ENCODE measurements at places on chromosomes 11 and 22.
A peak's percentile ranks its signal among the peaks of the same experiment; 100 is the strongest.

DNA sequence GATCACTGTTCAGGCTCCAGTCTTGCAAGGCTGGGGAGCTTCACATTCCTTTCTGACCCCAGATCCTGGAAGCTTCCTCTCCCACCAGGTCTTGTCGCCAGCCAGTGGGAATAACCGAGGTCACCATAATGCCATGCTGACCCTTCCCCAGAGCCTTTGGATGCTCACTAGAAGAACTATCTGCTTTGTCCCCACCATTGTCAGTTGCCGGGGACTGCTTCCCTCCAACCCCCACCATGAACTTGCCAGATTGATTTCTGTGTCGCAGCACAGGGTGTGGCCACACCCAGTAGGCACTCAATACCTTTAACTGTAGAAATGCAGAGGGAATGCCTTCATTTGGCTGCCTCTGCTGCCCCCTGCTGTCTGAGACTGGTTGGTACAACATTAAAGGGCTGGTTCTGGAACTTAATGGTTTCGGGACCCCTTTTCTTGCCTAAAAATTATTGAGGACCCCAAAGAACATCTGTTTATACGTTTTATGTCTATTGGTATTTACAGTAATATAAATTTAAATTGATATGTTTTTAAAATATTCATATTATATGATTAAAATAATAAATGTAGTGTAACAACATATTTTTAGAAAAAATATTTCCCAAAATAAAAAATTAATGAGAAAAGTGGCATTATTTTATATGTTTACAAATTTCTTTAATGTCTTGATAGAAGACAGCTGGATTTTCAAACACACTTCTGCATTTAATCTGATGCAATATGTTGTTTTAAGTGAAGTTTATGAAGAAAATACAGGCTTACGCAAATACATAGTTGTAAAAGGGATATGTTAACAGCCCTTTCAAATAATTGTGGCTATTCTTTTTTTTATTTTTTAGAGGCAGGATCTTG, 6.7 kb upstream of the GDPD5 start:
- peak; percentile 73 for DNase-seq

DNA sequence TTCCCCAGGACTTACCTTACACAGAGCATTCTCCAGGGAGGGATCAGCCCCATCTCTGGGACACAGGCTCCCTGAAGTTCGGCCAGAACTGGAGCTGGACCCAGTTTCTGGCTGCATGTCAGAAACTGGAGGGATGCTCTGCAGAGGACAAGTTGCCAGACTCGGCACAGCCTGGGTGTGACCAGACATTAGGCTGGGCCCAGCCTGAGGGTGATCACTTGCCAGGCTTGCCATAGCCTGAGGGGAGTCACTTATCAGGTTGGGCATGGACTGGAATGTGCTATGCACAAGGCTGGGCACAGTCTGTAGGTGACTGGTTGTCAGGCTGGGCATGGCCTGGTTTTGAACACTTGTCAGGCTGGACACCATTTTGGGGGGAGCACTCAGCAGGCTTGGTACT, 30.7 kb upstream of the STK33 start:
- no peak for DNase-seq

- DNase-seq, result no peak
Measured at GRCh38 chr11:122478986-122479385, 176.5 kb upstream of the UBASH3B start.

- DNase-seq, result no peak
Measured at GRCh38 chr22:39356464-39356863, 6.7 kb downstream of the SYNGR1 start.

DNA sequence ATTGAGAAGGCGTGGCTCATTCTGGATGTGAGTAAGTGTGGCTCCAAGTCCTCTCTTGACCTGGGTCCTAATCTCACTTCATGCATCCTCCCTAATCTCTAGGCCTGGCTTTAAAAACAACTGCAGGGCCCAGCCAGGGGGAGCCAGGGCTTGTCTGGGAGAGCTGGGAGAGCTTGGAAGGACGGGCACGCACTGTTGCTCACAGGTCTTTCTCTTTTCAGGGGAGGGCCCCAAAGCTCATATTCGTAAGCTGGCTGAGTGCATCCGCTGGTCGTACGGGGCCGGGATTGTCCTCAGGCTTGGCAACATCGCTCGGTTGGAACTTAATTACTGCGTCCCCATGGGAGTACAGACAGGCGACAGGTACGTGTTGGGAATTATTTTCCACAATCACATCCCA, 34.1 kb upstream of the PARVB start:
- DNase-seq, result peak; percentile 57

DNA sequence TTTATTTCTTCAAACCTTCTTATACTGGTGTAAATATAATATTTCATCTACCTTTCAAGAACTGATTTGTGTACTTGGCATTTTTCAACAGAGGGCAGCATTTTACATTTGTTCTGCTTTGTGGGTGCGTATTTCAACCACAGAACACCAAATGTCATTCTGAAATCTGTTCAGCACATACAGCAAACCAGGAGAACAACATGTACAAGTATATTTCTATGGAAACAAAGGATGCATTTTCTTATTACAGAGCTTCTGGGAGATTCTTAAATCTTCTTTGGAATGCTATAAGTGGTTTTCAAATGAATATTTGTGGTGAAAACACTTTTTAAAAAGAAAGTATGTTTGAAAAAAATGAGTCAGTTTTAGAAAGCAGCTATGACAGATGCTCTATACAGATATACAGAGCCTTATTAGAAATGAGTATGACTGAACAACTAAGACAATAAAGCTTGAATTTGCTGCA, 946.0 kb downstream of the FAM181B start:
- DNase-seq, result no peak

GRCh38 chr11:125165111-125165842, 726 bp downstream of the PKNOX2 start:
- no peak for DNase-seq

DNA sequence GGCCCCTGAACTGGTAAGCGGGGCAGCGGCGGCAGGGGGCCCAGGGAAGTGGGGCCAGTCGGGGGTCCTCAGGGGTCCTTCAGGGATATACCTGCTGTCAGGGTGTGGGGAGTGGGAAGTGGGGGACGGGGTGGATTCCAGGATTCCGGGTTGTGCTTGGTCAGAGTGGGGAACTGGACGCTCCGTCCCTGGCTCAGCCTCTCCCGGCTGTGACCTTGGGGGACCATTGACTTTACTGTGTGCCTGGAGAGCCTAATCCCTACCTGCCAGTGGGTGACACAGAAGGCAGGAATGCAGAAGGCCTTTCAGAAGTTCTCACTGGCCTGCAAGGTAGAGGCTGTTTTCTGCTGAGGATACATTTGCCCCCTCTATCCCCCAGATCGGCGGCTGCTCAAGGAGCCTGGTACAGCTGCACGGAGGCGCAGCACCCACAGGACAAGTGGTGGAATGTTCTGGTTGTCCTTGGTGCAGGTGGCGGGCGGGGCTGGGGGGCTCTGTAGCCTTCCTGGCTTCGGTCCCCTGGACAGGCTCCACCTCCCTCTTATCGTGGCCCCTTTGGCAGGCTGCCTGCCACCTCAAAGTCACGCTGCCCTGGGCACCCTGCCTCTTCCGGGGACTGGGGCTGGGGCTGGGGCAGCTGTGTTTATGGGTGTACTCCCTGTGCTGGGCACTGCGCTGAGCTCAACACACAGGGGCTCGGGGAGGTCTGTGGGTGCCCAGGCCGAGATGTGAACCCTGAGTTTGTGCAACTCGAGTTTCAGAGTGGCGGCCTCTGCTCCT, 18.4 kb downstream of the KCNQ1 start:
- peak; percentile 77 for DNase-seq

- no peak for DNase-seq
Measured at GRCh38 chr22:48742191-48742555, 1085.5 kb downstream of the BRD1 start.

- peak; percentile 52 for DNase-seq
Measured at GRCh38 chr11:77130763-77131513, 2.9 kb downstream of the MYO7A start.

GRCh38 chr11:8268530-8269400, 5.1 kb upstream of the LMO1 start:
- DNase-seq, result no peak

GRCh38 chr11:60941371-60942119, 10.4 kb downstream of the SLC15A3 start:
- DNase-seq, result no peak

- peak; percentile 44 for DNase-seq
Measured at GRCh38 chr22:43346521-43346929, 3.4 kb upstream of the SCUBE1 start.

All from left lung (tissue), 14 donors.